GM04504 (cell line): ENCODE measurements at places on chromosomes 5 and 9.
A peak's percentile ranks its signal among the peaks of the same experiment; 100 is the strongest.

- no peak for DNase-seq
Observed at GRCh38 chr5:20023686-20024180, 35.7 kb upstream of the CDH18 start.

- no peak for DNase-seq
Observed at GRCh38 chr5:142777850-142778249, 7.7 kb downstream of the ARHGAP26 start.

GRCh38 chr5:134568337-134568700 lies 42.8 kb downstream of the JADE2 start:
- DNase-seq = no peak

DNA sequence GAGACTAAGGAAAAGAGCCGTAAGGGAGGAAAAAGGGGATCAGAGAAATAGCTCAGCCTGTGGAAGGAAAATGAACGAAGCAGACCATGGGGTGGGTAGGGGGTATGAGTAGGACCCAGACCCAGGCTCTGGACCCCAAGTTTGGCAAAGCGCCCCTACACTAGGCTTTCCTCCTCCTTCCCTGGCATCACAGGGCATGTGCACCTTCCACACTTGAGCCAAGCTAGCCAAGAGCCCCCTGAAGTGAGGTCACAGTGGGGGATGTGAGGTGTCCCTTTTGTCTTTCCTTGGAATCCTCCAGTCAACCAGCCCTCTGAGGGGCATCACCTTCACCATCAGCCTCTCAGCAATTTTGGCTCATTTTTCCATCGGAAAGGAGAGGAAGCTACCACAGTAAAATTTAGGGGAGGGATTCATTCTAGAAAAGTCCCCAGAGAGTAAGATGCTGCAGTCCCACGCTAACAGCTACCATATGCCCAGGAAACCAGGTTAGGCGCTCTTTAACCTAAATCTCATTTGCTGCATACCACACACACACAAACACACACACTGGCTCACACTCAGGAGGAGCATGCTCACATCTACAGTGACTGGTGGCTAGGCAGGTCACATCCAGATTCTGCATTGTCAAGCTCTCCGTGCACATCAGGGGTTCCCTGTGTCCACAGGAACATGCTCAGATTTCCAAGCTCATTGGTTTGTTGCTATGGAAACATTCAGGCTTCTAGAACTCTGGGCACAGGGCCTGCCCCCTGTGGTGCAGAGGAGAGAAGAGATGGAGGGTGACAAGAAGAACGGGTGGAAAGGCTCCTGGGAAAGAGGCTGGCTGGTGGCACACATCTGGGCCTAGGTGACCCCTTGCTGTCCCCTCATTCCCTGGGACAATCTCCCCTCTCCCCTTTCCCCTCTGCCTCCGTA lies 9.9 kb downstream of the REEP2 start:
- DNase-seq = peak; percentile 41

DNA sequence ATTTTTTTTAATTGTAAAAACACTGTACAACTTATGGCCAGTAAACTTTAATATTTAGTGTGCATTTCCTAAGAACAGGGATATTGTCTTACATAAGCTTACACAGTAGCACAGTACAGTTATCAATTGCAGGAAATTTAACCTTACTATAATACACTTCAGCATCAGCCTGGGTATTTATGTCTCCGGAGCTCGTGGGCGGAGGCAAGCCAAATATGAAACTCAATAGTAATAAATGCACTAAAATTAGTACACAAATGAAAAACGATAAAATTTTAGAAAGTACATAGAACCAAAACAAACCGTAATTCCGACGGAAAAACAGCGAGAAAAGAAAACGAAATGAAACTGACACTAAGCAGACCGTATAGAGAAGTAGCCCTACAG lies 91.2 kb downstream of the ANXA2R start:
- no peak for DNase-seq

- no peak for DNase-seq
Observed at GRCh38 chr5:170311511-170312300, 14.1 kb upstream of the LCP2 start.

- DNase-seq = no peak
Observed at GRCh38 chr5:141515946-141516671, 27.2 kb downstream of the PCDHGC5 start.

GRCh38 chr5:119373449-119373858 lies 17.6 kb downstream of the TNFAIP8 start:
- no peak for DNase-seq

DNA sequence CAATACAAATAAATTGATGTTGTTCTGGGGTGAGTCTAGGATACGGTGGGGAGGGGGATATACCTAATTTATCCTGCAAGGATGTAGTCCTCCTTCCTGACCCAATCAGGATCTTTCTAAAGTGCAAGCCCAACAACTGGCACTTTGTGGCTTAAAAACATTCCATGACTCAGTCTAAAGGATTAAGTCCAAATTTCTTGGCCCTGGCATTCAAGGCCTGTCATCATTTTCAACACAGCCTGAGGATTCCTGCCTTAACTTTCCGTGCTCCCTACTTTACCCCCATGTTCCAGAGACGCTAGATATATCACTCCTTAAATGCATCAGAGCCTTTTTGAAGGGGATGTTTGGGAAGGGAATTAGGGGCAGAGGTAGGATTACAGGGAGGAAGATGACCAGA lies 1.0 kb downstream of the FAM221B start:
- DNase-seq = no peak

DNA sequence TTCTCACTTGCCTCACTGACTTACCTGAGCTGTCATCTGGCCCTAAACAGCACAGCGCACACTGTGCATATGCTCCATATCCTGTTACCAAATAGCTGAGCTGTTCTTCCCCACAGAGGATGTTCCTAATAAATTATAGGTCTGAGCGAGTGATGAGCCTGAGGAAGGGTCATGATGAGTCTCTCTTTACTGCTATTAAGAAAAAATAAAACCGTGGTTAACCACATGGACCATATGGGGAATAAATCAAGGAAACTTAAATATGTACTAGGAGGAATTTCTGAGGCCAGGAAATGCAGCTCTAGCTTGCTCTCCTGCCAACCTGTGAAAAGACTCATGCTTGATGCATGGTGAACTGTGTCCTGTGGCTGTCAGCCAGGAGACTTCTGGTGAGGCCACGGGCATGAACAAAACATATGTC lies 424.8 kb upstream of the DMAC1 start:
- DNase-seq = no peak

GRCh38 chr9:115606838-115607237 lies 488.9 kb upstream of the TNC start:
- DNase-seq = no peak

DNA sequence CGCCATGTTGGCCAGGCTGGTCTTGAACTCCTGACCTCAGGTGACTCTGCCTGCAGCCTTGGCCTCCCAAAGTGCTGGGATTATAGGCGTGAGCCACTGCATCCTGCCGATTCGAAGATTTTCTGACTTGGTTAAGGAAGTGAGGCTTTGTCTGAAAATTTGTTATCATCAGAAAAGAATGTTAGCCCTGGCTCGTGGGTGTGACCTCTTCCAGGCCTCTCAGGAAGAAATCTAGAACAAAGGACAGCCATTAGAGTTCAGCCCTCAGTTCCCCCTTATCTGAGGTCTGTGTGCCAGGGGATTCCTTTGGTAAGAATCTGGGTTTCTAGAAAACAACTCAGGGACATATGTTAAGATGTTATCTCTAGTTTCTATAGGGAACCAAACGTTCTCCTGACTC lies 6.2 kb downstream of the OR2S2 start:
- peak; percentile 28 for DNase-seq

DNA sequence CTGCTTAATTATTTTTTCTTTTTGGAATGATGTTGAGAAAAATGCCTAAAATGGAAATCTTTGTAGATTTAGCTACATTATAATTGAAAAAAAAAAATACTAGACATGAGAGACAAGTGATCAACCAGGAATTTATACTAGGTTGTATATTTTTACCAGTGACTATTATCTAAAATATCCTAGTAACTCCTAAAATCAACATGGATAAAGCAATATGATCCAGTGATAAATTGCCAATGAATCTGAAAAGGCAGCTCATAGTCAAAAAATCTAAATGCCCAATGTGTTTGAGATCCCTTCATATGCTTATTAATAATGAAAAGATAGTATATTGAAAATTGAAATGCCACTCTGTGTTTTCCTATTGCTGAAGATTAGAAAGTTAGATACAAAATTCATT lies 778.2 kb downstream of the MTRR start:
- DNase-seq = no peak

- no peak for DNase-seq
Observed at GRCh38 chr5:38069360-38069759, 189.0 kb upstream of the EGFLAM start.

- DNase-seq = no peak
Observed at GRCh38 chr9:101275769-101276250, 109.0 kb downstream of the BAAT start.

DNA sequence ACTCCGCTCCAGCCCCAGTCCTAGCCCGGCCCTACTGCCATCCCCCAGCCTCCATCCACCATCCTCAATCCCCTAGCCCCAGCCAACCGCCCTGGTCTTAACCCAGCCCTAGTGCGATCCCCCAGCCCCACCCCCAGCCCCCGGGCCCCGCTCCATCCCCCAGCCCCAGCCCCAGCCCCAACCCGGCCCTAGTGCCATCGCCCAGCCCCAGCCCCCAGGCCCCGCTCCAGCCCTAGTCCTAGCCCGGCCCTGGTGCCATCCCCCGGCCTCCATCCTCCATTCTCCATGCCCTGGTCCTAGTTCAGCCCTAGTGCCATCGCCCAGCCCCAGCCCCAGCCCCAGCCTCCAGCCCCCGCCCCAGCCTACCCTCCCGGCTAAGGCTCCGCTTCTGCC lies 398 bp downstream of the TOR1A start:
- DNase-seq = no peak

- DNase-seq = no peak
Observed at GRCh38 chr9:93263334-93264229, 79.6 kb downstream of the WNK2 start.

DNA sequence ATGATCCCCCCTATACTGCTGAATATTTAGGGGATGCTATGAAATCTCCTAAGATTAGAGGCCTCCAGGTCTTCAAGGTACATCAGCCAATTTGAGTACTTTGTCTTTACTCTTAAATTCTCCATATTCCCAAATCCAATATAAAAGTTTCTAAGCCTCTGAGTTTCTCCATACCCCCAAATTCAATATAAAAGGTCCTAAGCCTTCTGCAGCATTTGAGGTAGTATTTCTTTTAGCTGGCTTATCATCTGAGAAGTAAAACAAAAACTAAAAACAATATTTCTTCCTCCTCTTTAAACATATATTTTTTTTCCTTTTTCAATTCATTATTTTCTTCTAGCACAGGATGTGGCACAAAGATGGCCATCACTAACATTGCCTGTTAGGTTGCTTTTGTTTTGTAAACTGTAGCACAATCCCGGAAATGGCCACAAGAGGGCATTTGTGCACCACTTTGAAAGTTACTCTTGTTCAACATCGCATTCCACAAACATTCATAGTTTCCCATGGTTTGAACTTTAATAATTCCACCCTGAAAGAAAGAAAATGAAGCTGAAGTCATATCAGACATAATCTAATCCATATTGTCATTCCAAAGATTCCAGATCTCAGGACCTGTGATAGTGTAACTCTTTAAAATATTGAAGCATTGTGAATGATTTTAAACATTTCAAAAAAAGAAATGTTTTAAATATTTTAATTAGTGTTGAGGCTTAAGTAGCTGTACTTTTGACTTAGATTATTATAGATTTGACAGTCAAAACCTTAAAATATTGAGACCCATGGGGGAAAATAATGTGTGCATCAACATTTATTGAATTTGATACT lies 21.0 kb upstream of the SCGB3A2 start:
- peak; percentile 21 for DNase-seq

DNA sequence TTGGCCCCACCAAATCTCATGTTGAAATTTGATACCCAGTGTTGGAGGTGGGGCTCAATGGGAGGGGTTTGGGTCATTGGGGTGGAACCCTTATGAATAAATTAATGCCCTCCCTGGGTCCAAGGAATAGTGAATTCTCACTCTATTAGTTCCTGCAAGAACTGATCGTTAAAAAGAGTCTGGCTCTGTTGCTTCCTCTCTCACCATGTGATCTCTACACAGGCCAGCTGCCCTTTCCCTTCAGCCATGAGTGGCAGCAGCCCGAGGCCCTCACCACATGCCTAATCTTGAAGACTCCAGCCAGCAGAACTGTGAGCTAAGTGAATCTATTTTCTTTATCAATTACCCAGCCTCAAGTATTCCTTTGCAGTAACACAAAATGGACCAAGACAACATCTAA lies 106.0 kb downstream of the CAAP1 start:
- no peak for DNase-seq

DNA sequence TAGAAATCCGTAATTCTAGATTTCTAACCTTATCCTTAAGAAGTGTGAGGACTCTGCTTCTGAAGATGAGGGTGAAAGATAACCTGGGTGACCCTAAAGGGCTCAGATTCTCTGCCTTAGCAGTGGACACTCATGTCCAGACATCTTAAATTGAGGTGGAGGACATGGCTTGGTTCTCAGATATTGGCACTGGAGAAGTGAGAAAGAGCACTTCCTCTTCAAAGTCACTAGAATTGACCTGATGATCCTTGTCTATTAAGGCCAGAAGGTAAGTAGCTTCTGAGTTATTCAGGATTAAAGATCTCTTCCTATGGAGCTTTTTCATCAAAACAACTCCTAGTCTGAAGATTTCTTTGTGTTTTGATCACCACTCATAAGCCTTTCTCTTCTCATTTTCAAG lies 54.8 kb downstream of the C9 start:
- DNase-seq = no peak

GRCh38 chr5:66144834-66145390 lies 812 bp downstream of the SREK1 start:
- DNase-seq = no peak

DNA sequence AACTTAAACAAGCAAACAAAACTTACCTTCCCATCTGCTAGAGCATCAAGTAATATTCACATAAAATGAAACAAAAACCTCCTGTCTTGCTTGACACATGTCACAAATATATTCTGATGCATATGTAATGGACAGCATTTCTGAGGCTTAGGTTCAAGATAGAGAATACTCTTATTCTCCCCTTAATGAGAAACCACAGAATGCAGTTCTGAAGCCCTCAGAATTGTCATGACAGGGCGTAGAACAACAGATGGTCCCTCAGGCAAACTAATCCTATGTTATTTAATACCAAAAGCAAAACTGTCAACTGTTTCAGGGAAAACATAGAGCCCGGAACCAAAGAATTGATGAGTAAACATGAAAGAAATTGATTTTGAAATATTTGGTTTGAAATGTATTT lies 229.9 kb upstream of the RIOK2 start:
- no peak for DNase-seq

DNA sequence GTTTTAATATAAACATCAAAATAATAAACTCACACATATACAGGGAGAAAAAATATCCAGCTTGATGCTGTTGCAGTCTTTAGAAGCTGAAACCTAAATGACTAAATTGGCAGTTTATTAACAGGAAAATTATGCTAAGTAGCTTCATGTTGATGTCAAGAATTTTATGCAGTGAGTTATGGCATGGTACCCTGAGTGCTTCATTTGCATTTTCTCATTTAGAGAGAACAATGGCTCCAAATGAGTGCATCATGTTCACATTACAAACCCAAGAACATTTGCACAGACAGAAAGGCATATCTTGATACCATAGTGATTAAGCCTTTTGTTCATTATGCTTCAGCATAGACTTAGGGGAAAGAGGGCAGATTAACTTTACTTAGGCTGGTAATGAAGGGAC lies 102.9 kb upstream of the FSTL4 start:
- no peak for DNase-seq
